GM06990 (cell line): ENCODE measurements at places on chromosomes 3 and 15.
A peak's percentile ranks its signal among the peaks of the same experiment; 100 is the strongest.

DNA sequence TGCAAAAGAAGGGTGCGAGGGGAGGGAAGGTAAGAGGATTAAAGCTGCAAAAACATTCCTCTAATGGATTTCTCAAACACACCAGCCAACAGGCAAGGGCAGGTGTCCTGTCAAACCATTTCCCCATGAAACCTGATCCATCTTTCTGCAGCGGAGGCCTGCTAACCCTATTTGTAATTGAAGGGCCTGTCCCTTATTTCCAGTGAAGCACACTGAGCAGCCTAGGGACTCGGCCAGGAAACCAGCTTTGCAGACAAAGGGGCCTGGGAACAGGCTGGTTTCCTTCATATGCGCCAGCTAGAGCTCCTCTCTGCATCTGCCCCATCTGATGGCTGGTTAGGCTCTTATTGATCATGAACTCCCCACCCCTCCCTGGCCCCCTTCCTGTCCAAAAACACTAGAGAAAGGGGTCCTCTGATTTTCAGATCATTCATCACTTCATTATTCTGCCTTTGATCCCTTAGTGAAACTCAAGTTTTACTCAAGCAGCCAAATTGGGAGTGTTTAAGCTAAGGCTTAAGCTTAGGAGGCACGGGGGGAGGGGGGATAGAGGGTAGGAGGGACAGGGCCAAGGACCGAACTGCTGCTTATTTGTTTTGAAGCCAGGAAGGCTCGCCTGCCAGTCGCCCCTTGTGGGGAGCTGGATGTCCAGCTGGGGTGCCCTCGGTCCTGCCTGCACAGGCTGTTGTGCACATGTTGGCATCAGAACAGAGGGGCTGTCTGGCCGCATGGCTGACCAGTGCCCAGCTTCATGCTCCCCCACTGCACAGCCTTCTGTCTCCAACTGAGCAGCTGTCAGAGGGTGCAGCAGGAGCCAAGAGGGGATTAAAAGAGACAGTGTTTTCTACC lies 53.1 kb downstream of the BOC start:
- no peak for DNase-seq

DNA sequence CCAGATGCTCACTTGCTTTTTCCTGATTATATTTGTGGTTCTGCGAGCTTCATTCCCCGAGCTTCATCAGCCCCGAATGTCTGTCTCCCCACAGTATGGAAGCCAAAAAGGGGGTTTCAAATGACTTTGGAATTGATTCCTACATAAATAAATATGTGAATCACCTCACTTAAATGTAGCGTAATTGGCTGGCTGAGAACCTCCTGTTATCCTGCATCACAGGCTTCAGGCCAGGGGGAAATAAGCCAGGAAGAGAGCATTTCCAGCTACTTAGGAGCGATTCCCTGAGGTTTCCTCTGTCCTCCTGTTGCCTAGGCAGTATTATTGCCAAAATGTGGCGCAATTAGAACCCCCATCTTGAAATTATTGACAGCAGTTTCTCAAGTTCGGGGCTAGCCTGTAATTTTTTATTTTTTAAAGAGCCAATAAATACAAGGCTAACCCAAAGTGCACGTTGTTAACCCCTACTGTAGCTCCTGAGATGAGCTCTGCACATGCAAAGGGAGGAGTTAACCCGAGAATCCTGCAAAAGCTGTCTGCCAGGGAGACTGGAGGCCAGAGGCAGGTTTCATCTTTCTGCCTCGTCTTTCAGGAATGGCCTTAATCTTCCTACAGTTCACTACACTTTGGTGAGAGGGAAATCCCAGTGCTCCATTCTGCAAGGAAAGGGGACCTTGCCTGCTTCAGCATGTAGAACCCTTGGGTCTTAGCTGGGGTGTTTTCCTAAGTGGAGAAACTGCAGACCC lies 148.2 kb downstream of the ADAMTS9 start:
- no peak for DNase-seq

GRCh38 chr3:15318661-15319060 lies 13.7 kb downstream of the SH3BP5 start:
- DNase-seq = no peak

DNA sequence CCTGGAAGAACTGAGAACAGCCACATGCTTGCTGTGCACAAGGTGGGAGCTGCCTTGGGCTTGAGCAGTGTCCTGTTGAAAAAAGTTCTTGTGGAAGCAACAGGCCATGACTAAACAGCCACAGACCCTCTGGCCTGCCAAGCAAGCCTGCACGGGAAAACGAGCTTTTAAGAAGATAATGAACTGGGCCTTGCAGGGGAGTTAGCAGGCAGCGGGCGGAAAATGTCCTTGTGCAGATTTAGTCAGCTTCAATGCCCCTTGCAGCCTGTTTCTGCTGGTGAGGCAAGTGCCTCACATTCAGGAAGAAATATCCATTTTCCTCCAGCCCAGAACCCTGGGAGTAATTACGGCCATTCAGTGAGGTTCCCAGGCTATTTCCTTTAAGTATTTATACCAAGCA lies 126.2 kb upstream of the KLHL25 start:
- no peak for DNase-seq

- DNase-seq = no peak
Observed at GRCh38 chr3:65473736-65474135, 565.0 kb downstream of the MAGI1 start.

- no peak for DNase-seq
Observed at GRCh38 chr15:33155691-33156420, 38.7 kb downstream of the FMN1 start.

DNA sequence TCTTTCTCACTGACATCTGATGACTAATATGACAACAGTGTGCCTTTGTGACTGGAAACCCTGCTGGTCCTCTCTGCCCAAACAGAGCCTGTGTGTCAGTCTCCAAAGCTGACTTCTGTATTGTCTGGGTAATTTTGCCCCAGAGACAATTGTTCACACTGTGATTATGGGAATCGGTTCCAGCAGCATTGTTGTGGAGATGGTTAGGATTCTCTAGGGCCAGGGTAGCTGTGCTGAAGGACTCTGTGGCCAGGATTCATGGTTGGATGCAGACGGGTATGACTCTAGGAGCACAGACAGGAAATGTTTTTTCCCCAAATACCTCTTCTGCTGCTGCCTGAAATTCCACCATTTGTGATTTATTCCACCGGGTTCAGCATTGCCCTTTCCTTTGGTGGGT lies 57.5 kb upstream of the ITGA11 start:
- no peak for DNase-seq

DNA sequence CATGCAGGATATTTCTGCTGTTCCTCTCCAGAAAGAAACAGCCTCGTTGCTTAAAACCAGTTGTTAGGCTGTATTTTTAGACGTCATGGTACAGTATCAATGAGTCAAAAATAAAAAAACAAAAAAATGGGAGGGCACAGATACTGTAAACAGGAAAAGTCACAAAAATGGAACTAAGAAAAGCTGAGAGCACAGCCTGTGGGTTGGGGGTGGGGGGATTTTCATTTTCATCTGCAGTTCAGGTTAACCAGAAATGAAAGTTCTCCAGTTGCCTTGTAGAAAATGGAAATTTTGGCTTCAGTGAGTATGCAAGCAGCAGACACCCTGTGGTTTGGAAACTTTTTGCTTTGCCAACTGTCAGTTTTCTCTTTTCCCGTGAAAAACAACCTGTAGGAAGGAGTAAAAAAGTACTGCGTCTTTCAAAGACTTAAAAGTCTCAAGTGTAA lies 59.0 kb downstream of the FRMD4B start:
- DNase-seq = peak; percentile 74

DNA sequence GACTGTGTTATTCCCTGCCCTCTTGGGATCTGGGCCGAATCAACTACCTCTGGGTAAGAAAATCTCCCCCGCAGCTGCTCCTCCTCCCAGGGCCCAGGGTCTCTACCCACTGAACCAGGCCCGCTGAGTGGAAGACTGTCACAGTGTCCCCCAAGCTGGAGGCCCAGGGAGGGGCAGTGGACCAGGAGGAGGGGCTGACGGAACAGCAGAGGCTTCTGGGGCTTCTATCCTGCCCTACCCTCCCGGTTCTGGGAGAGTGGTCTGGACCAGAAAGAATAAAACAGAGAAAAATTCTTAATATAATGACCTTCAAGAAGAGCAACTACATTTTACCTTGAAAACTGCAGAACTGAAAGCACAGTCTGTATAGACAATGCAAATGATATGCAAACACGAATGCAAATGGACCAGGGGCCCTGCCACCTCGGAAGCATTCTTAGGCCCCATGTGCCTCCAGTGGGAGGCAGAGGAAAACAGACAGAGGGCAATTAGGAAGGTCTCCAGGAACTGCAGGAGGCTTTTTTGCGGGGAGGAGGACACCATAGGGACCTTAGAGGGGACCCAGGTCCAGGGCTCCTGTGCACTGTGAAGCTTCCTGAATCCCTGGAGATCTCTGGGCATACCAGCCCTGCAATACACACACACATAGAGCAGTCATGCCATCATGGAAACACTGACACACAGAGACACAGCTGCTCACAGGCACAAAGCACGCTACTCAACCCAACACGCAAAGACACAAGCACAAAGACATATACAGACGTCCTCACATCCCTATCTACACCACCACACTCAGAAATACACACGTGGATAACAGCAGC lies 12.3 kb downstream of the MEGF11 start:
- no peak for DNase-seq

- DNase-seq = no peak
Observed at GRCh38 chr15:29263289-29263688, 6.3 kb downstream of the NSMCE3 start.

- DNase-seq = no peak
Observed at GRCh38 chr15:38040615-38041014, 106.2 kb downstream of the TMCO5A start.

DNA sequence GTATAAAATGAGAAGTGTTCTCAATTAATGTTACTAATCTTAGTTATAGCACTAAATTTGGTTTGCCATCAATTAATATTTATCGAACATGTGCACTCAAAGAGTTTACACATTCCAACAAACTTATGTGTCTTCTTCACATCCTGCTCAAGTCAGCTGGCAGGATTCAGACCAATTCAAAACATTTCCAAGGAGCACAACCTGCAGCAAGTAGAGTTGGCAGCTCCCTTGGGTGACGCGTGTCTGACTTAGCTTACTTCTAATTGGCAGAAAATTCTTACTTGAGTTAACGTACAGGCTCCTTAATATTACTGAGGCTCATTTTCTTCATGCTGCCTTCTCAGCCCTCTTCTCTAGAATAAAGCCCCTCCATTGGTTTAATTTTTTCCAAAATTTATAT lies 110.4 kb upstream of the PFN2 start:
- DNase-seq = no peak

- DNase-seq = no peak
Observed at GRCh38 chr3:38490281-38491030, 5.7 kb upstream of the EXOG start.

- DNase-seq = no peak
Observed at GRCh38 chr3:46469680-46470357, 5.1 kb upstream of the LTF start.

- DNase-seq = peak; percentile 30
Observed at GRCh38 chr15:66566963-66567531, 1.2 kb upstream of the LCTL start.

GRCh38 chr15:82647045-82647834 lies at the start of gene CPEB1:
CPEB1 (minus strand) TSS chr15:82647363; CDS start chr15:82628459, 18,904 bp downstream.
- peak; percentile 69 for DNase-seq

GRCh38 chr3:106811376-106811775 lies 565.9 kb upstream of the CCDC54 start:
- DNase-seq = no peak

GRCh38 chr15:67931861-67932260 lies 92.0 kb upstream of the RNU6-1 start:
- no peak for DNase-seq

GRCh38 chr3:84136425-84136824 lies 822.4 kb upstream of the CADM2 start:
- no peak for DNase-seq

- DNase-seq = no peak
Observed at GRCh38 chr3:161348796-161349400, 22.4 kb downstream of the SPTSSB start.

GRCh38 chr3:195153653-195154052 lies 117.3 kb downstream of the XXYLT1 start:
- no peak for DNase-seq

DNA sequence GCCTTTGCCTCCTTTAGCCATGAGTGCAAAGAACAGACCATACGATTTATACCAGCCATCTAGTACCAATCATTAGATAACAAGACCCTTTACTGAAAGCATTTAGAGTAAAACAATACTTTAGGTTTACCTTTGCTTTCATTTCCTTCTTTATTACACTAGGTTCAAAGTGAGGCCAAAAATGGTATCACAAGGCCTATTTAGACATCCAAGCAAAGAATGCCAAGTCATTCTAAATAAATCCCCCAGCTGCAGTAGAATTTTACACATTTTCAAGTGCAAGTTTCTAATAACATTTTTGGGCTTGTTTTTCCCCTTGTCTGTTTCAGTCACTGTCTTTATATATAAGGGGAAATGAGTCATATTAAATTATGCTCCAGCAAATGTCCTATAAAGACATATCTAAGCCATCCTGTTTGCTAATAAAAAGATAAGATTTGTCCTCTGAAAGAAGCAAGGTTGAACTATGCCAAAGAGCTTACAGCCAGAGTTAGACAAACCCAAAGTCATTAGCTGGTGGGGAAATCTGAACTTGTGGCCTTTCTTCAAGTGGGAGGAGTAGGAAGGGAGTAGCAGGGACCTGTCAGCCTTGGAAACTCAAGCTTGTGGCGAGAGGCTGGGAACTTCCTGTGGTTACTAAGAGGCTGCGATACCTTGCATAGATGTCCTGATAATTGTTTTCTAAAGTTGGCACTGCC lies 232.7 kb downstream of the MECOM start:
- no peak for DNase-seq

- DNase-seq = no peak
Observed at GRCh38 chr3:158407844-158408517, 163.0 kb upstream of the MLF1 start.

DNA sequence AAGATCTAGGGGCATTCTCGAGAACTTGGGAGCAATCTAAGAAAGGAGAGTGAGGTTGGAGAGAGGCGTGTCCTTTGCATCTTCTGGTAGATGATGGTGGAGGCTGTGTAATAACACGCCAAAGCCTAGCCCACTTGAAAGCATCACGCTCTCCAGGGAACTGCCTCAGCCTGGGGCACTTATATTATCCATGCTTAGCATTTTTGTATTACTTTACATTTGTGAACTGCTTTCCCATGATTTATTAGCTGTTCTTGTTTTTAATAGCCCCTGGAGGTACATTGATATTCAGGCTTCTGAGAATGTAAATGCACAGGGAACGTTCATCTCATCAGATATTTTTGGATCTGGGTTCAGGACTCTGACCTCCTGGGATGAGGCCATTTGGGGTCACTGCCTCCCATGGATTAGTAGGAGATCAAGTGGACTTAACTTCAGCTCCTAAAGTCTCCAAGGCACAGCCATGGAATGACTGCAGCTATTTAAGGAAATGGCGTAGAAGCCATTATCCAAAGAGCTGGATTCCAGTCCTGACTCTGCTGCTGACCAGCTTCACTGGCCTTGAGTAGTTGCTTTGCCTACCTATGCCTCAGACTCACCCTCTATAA lies 124.9 kb downstream of the LPP start:
- no peak for DNase-seq

- DNase-seq = no peak
Observed at GRCh38 chr3:99355465-99355864, 282.9 kb upstream of the COL8A1 start.

GRCh38 chr3:25178672-25179071 lies 249.4 kb upstream of the RARB start:
- DNase-seq = no peak
